Uterine smooth muscle cell (primary cell): ENCODE measurements at places on chromosomes 7 and 10. TPM values are rescaled to one million over a fixed set of nuclear protein-coding genes. Genes with fewer than 3 reads are reported as not detected.

Gene LIPJ
- not detected in 2 replicates for total RNA-seq

Gene COBL
- under 0.01 TPM in 2 replicates for total RNA-seq

Gene PNLIPRP3
- 0.11 and 0.12 TPM in 2 replicates for total RNA-seq

Gene KIAA1217
- total RNA-seq, result 2.7 and 3.4 TPM in 2 replicates

Gene IL6
- 0.55 and 2.9 TPM in 2 replicates for total RNA-seq

Gene PRKAR2B
- total RNA-seq, result 15.6 and 23.4 TPM in 2 replicates

Gene KCNIP2
- 0.55 and 0.62 TPM in 2 replicates for total RNA-seq

Gene CYP3A7
- 0.55 and 1.2 TPM in 2 replicates for total RNA-seq

Gene HOXA4
- total RNA-seq, result 0.22 and 0.37 TPM in 2 replicates

Gene OLAH
- 0.25 TPM in 1 of 2 replicates, not detected in the other for total RNA-seq

Gene AMPH
- 1.5 and 2.0 TPM in 2 replicates for total RNA-seq

Gene ZNF735
- not detected in 2 replicates for total RNA-seq

Gene LIPF
- total RNA-seq, result not detected in 2 replicates

Gene HMX3
- not detected in 2 replicates for total RNA-seq

Gene CDK14
- total RNA-seq, result 49.6 and 57.8 TPM in 2 replicates

Gene LHFPL3
- total RNA-seq, result 0.12 and 1.00 TPM in 2 replicates

Gene ZNF25
- total RNA-seq, result 13.7 and 21.9 TPM in 2 replicates

Gene SLC13A4
- total RNA-seq, result under 0.01 and 0.22 TPM in 2 replicates

Gene INMT
- 0.11 and 1.2 TPM in 2 replicates for total RNA-seq

Gene PNLIPRP1
- total RNA-seq, result not detected in 2 replicates

Gene SLC18A3
- total RNA-seq, result not detected in 2 replicates
